ENCODE measurements at places on chromosomes 11 and 22.

- DNase-seq: no peak
These were observed 18.7 kb upstream of the SCUBE2 start for GRCh38 chr11:9109858-9110731.

DNA sequence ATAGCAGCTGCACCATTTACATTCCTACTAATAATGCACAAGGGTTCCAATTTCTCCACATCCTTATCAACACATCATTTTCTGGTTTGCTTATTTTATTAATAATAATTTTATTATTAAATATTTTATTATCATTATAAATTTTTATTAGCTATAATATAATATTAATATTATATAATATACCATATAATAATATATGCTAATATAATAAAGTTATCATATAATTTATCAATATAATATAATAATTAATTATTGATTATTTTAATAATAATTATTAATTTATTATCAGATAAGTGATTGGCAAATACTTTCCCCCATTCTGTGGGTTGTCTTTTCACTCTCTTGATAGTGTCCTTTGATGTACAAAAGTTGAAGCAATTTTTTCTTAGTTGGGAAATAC is 27.7 kb downstream of the OR2AT4 start:
- no peak for DNase-seq

GRCh38 chr11:74050465-74050864 is 41.6 kb upstream of the UCP3 start:
- DNase-seq: no peak

DNA sequence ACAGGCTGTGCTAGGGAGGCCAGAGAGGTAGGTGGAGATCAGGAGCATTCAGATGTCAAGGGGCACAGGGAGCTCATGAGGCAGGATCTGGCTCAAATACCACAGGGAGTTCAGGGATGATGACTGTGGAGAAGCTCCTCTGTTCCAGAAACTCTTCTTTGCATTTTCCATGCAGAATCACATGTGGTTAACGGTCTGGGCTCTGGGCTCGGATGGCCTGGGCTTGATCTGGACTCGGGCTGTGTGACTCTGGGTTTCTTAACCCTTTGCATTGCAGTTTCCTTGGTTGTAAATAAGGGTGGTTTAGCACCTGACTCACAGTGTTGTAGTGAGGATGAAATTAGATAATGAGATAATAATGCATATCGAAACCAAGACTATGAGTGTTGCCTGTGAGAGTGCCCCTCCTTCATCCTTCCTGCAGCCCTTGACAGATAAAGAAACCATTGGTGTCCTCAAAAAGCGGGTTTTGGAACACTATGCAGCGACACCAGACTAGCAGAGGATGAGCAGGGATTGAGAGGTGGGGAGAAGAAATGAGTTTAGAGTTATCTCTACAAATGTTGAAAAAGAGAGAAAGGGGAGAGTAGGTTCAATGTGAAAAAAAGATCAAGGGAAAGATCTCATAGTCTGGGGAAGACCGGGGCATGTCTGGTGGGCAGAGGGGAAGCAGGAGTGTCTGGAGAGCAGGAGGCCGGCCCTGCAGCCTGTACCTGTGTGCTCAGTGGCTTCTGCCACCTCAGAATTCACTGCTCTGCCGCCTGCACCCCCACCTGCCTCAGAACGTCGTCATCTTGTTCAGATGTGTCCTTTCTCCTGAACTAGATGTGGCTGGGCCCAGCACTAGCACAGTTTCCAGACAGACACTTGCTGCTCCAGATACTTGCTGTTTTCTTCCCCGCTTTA is 197.8 kb upstream of the SORL1-AS1 start:
- DNase-seq: no peak

GRCh38 chr11:95086151-95086550 is 3.5 kb upstream of the ENDOD1 start:
- DNase-seq: no peak

DNA sequence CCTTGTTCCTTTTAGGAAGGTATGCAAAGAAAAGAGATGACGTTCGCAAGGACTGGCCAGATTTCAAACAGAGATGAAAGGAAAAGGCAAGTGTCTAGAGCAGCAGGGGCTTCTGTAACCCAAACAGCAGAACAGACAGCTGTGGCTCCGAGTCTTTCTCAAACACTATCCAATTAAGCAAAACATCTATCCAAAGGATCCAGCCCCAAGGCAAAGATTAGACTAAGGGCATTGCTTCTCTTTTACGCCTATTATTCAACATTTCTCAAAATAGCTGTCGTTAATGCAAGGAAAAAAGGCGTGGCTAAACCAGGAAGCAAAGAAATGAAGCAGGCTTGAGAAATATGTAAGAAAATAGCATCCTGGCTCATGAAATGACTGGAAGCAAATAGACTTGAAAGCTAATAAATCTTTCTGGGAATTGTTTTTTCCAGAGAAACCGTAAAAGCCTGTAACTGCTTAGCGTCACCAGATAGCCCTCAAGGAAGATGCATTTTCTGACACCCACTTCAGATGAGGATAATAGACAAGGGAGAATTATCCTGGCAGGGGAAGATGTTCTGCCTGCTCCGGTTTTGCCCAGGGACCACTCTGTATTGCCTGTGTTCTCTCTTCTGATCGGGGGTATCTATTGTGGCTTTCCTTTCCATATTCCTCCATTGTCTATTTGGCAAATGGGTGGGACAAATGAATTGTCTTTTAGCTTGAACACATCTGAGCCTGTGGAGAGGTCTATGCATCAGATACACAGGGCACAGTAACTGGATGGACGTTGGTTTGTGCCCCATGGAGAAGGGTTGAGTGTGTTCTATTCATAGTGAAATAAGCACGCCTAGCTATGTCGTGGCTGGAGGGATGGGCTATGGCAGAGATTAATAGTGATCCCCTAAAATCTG is 20.2 kb downstream of the C11orf96 start:
- no peak for DNase-seq

DNA sequence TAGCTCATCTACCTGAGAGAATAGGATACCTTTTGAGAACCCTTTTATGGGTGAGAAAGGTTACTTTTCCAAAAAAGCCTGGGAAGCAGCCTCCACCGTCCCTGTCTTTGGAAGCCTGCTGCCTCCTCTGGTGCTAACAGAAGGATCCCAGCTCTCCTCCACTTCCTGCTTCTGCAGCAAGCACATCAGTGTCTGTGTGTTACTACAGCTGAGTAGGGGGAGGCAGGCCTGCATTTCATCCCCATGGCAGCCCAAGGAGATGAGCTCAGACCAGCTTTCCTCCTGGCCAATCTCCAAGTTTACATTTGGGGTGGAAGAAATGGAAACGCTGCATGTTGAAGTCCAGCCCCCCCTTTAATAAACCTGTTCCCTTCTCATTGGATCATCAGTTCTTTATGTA is 7.4 kb upstream of the CCDC34 start:
- DNase-seq: no peak

DNA sequence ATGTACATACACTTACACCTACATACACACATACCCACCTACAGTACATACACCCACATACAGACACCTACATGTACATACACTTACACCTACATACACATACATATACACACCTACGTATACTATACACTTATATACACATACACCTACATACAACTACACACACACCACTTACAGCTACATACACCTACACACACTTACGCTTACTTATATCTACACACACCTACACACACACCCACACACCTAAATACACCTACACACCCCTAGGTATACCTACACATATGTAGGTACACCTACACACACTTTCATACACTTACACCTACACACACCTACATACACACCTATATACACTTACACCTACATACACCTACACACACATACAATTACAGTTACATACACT is 61.0 kb downstream of the ARHGAP8 start:
- no peak for DNase-seq

- DNase-seq: no peak
These were observed 268.4 kb downstream of the NELL1 start for GRCh38 chr11:20937826-20938225.

DNA sequence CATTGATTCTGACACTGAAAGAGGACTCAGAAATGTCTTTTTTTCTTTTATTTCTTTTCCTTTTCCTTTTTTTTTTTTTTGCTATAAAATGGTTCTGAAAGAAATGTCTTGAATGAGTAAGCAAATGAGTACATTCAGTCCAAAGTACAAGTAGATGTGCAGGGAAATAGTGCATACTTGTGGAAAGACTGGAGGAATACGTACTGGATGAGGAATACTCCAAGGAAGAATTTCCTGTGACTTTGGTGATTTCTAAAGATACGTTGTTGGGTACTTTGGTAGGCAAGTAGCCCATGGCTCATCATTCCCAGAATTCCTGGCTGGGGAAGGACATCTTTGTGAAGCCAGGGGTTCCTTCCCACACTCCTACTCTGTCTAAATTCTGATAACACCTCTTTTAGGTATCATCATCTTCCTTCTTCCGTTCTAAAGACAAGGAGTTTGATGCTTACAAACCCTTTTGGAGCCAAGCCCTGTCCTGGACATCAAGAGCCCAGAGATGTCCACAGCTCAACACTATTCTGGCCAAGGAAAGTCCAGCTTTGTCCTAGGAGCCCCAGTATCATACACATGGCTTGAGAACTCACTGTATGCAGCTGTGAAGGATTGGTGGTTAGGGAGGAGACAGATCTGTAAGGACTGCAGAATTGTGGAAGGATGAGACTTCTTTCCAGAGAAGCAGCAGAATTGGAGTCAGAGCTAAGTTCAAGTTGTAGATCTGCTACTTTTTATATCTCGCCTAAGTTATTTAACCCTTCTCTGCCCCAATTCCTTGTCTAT is 4.8 kb upstream of the NUP98 start:
- DNase-seq: no peak

DNA sequence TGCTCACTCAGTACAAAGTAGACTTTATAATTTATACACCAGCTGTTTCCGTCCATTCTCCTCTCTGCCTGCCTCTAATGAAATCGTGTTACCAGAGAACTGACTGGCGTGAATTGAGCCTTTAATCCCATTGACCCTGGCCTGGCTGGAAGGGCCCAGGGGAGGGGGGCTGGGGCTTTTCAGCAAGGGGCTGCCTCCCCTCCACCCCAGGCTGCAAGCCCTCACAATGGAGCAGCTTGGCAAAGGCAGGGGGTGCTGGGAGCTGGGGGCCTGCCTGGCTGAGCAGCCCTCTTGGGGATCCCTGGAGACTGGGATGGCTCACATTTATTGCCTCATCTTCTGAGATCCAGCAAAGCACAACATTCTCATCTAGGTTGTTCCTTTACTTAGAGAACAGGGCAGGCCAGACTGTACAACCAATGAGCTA is 25.8 kb upstream of the LMO1 start:
- no peak for DNase-seq
